ENCODE measurements at places on chromosomes 2 and 18.

DNA sequence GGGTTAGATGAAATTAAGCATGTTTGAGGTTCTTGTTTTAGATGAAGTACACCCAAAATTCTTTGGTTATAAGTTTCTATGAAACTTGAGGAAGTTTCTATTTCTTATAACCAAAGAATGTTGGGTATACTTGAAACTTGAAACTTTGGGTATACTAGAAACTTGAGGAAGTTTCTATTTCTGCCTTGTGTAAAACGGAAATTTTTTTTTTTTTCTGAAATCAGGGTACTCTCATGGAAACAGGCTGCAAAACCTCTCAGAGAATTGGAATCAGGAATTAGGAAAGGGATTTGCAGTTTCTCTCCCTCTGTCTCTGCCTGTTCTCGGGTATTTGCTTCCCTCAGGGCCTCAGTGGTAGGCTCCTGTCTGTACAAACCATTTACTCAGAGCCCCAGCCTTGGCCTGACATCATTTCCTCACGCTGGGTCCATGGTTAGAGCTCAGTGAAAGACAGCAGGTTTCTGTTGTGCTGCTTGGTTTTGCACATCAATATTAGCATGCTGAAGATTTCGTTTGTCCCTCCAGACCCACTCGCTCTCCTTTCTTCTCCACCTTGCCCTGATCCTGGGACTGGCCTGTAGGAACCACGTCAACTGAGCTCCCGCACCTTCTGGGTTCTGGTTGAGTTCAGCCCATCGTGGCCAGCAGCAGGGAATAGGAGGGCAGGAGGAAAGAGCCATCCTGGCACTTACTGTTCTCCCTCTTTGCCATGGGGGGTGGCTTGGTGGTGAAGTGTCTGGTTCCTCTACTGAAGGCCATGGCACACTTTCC is 106.4 kb downstream of the POLR1A start:
- DNase-seq, result peak; percentile 68

DNA sequence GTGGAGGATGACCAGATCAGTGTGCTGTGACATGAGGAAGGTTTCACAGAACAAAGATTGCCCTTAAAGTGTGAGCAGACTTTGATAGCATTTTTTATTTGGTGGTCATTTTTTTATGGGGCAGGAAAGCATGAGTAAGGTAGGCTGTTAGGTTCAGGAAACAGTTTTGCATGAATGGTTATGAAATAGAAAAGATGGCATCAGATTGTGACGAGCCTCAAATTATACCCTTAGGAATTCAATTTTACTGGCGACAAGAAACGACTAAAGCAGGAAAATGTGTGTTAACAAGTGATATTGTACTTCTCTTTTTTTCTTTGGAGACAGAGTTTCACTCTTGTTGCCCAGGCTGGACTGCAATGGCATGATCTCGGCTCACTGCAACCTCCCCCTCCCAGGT is 44.7 kb downstream of the PIK3C3 start:
- no peak for DNase-seq

DNA sequence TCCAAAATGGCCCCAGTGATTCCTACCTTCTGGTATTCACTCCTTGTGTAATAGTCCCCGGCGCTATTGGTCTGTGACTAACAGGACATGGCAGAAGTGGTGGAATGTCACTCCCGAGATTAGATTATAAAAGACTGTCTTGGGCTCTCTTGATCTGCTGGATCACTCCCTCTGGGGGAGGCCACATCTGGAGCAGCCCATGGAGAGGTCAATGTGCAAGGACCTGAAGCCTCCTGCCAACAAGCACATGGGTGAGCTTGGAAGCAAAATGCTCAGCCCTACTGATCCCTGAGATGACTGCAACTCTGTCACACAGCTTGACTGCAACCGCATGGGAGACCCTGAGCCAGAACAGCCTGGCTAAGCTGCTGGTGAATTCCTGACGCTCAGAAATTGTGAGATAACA is 94.3 kb upstream of the GLI2 start:
- DNase-seq, result no peak

DNA sequence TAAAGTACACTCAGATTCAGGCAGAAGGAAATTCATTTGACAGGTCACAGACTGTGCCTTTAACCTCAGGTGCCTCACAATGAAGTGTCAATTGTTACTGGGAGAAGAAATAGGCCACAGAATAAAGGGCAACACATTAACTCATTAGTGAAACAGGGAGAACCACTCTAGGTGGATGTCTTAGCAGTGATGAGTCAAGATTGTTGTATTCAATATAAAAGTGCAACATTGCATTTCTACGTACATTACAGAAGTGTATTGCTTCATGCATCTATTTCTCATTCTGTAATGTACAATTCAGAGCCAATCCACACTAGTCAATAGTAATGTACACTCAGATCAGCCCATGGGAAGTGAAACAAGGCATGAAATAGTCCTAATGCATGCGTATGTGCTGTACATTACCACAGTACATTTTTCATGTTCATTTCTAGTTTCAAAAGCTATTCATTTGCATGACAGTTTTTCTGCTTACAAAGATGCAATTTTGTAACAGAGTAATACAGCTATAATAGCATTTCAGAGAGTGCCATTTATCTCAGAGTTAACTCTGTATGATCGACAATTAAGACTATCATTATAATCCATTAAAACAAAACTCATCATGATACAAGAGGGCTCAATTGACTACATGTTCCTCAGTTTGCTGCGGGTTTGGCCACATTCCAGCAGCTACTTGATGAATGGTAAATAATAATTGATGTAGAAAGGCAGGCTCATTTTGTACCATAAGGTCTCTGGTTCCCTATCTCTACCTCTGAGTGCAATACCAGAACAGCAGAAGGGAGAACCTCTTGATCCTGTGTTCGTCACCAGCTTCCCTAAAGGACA is 12.2 kb upstream of the ARL5A start:
- DNase-seq, result no peak

- DNase-seq, result no peak
Measured at GRCh38 chr2:216634370-216635148, 1.3 kb downstream of the IGFBP2 start.

DNA sequence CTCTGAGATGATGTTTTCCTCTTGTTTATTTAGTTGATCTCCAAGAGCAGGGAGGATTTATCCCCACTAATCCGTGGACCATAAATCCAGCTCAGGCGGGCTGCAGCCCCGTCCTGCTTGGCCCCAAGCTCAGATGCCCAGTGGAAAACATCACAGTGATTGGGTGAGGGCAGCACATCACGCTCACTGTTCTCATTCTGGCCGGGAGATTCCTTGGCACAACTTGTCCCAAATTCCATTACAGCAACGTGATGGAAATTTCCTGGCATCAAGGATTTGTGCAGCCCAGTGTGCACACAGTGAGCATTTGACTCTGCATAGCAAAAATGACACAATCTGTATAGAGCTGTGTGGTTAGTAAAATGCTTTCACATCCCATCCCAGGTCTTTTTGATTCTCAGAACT is 96.8 kb downstream of the VAPA start:
- DNase-seq, result peak; percentile 86

DNA sequence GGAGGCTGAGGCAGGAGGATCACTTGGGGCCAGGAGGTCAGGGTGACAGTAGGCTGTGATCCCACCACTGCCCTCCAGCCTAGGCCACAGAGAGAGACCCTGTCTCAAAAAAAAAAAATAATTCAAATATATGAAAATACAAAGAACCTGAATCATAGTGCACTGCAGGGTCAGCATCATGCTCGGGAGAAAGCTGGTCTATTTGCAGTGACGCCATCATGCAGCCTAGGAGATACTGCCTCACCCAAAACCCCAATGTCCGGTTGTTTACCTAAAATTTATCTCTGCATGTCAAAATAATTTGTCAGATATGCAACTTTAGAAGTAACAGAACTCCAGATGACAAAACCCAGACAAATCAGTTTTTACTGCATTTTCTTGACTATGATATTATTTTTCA is 61.5 kb upstream of the ALKAL2 start:
- no peak for DNase-seq

DNA sequence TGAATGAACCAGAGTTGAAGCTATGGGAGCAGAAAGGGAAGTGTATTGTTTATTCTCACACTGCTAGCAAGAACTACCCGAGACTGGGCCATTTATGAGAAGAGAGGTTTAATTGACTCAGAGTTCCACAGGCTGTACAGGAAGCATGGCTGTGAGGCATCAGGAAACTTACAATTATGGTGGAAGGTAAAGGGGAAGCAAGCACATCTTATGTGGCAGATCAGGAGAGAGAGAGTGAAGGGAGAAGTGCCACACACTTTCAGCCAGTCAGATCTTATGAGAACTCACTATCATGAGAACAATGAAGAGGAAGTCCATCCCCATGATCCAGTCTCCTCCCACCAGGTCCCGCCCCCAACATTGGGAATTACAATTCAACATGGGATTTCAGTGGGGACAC is 383.2 kb upstream of the SLC14A2 start:
- no peak for DNase-seq

- no peak for DNase-seq
Measured at GRCh38 chr2:165920748-165921147, 32.8 kb downstream of the TTC21B start.

DNA sequence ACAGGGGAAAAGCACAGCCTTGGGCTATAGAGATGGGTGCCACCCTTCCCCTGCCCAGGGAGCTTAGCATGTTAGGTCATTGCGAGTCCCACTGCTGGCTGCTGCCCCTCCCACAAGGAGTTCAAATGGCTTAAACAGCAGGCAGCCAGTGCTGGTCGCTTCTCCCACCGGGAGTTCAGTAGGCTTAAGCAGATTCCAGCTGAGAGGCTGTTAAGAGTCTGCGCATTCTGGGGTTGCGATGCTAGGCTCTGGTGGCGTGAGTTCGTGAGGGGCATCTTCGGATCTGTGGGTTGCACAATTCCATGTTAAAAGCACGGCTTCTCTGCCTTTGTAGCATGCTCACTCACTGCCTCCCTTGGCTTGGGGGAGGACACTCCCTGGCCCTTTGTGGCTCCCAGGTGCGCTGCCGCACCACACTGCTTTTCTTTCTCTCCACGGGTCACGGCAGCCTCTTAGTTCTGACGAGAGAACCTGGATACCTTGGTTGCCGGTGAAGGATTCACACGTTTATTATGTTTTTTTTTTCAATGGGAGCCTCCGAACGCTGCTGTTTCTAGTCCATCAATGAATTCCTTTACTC is 93.2 kb downstream of the UNC80 start:
- DNase-seq, result no peak

- DNase-seq, result no peak
Measured at GRCh38 chr2:96837575-96837974, 6.2 kb downstream of the ANKRD23 start.

DNA sequence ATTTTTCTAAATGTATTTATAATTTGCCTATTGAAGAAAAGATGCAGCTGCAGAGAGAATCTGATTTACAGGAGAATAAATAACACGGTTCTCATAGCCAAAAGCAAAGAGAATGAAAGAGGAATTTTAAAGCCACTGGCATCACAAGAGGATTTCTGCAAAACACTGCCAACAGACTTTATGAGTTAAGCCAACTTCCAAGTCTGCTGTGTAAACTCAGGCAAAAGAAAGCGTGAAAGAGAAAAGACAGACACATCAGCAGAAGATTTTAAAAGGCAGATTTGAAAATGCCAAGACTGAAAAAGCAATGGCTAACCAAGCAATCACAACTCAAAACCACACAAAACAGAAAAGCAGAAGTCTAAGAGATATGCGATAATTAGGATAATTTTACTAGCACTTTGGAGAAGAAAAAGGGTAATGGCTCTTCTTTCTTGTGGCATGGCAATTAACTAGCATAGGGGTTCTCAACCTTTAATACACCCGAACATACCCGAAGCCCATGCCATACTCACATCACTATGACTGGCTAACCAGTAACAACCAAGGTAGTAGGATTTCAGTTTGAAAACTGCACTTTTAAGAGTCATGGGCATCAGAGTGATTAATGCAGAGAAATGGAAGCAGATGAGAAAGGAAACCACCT is 4.9 kb downstream of the DARS1 start:
- no peak for DNase-seq

- DNase-seq, result no peak
Measured at GRCh38 chr18:73040247-73040646, 172.5 kb upstream of the NETO1 start.

GRCh38 chr2:172478353-172478752 is 51.0 kb downstream of the ITGA6 start:
- DNase-seq, result no peak

- DNase-seq, result no peak
Measured at GRCh38 chr2:86518481-86518880, 44.8 kb downstream of the CHMP3 start.

- DNase-seq, result no peak
Measured at GRCh38 chr18:44135741-44136140, 544.9 kb upstream of the SETBP1 start.

DNA sequence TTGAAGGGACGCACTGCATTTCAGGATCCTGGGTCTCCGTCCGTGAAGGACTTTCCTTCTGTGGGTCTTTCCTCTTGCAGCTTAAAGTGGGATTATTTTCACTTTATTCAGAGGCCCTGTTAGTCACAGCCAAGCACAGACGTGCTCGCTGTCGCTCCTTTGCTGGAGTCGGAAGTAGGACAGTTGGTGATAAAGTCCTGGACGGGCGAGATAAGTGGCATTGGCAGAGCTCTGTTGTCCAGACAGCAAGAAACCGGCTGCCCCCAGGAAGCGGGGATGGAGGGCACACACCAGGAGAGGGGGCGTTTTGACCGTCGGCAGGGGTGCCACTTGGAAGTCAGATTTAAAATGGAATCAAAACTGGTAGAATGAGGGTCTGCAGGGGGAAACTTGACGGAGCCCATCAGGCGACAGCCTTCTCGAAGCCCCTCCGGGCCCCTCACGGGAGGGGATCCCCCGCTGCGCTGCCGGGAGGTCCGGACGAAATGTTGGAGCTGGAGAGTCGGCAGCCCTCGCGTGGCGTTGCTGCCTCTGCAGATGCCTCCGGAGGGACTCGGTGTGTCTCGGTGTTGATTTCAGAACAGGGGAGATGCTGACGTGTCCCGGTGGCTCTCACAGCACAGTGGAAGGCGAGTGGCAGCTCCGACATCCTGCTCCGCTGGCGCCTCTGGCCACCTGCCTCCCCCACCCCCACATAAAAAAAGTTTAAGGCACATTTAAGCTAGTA is 124.2 kb downstream of the NFATC1 start:
- DNase-seq, result peak; percentile 54

DNA sequence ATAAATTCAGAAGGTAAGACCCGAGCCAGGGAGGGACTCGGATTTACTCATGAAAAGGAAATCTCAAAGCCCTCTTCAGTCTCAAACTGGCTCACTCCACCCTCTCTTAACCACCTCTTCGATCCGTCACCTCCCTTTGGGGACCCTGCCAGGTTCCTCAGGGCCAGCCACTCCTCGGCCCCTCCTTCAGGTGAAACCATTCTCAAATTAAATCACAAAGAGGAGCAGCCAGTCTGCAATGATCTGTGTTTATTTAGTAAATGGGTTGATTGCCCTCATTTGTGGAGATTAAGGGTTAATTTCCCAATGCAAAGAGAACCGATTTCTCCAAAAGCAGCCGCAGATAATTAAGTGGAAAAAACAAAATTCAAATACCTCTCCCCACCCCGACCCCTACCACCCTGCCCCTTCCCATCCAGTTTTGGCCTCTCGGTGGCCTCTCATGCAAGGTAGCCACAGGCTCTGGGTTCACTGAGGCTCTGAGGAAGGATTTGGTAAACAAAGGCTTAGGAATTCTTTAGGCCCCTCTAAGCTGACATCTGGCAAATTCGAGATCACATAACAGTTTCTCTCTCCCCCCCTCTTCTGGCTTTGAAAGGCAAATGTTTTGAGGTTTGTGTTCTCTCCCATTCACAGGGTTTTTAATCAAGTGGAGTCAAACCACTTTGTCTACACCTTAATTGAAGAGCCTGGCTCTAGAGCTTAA is 10.3 kb upstream of the FZD7 start:
- DNase-seq, result peak; percentile 51
